Bronchial epithelial cell (primary cell): ENCODE measurements at places on chromosomes 13 and 19.
A peak's percentile ranks its signal among the peaks of the same experiment; 100 is the strongest.

DNA sequence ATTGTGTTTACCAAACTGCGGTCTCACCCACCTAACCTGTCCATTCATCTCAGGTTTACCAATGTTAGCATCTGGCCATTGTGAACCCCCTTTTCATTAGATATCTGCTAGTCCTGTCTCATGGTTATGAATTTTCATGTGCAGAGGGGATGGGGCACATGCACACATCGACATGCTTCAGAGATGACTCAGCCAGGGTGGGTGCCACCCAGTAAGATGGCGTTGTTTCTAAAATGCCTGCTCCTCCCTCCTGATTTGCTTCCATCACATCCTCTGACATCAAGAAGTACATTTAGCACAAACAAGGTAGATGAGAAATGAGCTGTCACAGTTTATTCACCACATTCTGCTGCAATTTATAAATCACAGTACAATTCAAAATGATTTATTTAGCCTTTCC lies 51.3 kb downstream of the GPALPP1 start:
- DNase-seq = peak; percentile 21

DNA sequence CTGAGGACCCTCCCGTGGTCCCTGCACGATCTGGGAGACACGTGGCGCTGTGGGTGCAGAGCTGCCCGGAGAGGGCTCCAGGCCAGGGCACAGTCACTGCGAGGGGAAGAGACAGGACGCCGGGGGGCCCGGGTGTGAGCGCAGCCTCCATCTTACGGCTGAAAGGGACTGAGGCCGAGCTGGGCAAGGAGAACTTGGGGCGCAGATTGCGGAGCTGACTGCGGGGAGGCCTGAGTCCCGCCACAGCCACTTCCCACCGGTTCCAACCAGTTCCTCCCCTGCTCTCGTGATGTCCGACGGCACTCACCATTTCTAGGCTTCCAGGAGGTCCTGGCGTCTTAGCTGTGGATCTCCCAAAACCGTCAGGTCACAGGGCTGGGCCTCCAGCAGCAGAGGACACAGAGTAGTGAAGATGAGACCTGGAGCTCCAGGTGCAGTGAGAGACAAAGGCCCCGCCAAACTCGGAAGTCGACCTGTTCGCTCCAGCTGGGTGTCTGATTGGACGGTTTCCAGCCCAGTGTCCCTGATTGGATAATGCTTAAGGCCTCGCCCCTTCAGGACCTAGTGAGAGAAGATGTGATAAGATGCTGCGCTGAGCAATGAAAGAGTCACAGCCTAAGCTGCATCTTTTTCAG lies 4.8 kb upstream of the ZNF253 start:
- DNase-seq = no peak

- DNase-seq = no peak
Measured at GRCh38 chr13:55576389-55576788, 1564.3 kb upstream of the PRR20A start.

- DNase-seq = peak; percentile 97
Measured at GRCh38 chr13:72390909-72391308, 336.5 kb downstream of the MZT1 start.

GRCh38 chr13:106332621-106333020 lies 202.8 kb downstream of the EFNB2 start:
- no peak for DNase-seq

- DNase-seq = no peak
Measured at GRCh38 chr13:76724421-76724820, 161.8 kb downstream of the KCTD12 start.

GRCh38 chr13:96746886-96747285 lies 247.4 kb downstream of the OXGR1 start:
- DNase-seq = no peak

- DNase-seq = no peak
Measured at GRCh38 chr19:17860993-17861360, 1.3 kb downstream of the RPL18A start.

DNA sequence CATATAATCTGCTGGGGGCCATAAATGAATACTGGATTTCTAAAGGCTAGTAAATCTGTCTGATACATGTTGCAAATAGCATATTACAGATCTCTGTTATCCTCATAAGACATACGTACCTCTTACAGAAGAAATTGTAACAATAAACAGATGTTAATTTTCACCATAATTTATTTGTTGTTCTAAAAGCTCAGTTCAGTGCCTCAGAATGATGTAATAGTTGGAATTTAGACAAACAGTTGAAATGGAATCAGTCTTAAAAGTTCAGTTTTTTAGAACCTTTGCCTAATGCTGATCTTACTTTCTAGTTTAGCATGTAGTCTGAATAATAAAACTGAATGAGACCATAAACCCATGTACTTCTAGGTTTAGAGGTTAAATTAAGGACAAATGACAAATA lies 43.1 kb downstream of the B3GLCT start:
- DNase-seq = no peak

DNA sequence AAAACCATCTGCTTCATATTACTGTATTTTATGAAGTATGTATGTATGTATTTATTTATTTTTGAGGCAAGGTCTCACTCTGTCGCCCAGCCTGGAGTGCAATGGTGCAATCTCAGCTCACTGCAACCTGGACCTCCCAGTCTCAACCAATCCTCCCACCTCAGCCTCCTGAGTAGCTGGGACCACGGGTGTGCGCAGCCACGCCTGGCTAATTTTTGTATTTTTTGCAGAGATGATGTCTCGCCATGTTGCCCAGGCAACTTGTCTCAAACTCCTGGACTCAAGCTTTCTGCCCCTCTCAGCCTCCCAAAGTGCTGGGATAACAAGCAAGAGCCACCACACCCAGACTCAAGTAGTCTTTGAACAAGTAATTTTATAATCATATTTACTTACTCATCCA lies 5.5 kb downstream of the KATNAL1 start:
- DNase-seq = peak; percentile 13
